ENCODE measurements at places on chromosomes 5 and 9.
A peak's percentile ranks its signal among the peaks of the same experiment; 100 is the strongest.

GRCh38 chr9:83154821-83155220 lies 91.9 kb upstream of the RASEF start:
- DNase-seq, result no peak

DNA sequence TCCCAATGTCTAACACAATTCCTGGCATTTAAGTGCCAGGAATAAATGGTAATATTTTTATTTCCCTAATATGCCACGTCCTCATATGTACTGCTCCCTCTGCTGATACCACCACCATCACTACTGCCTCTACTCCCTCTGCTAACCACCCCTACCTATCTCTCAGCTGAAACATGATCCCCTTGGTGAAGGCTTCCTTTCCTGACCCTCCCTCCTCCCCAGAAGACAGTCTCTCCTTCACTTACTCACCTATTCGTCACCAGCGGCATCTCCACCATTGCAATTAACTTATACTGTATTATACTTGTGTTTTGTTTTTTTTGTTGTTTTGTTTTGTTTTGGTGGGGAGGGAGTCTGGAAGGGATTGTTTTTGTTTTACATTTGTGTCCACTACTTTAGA lies 4.8 kb downstream of the DENND1A start:
- DNase-seq, result no peak

DNA sequence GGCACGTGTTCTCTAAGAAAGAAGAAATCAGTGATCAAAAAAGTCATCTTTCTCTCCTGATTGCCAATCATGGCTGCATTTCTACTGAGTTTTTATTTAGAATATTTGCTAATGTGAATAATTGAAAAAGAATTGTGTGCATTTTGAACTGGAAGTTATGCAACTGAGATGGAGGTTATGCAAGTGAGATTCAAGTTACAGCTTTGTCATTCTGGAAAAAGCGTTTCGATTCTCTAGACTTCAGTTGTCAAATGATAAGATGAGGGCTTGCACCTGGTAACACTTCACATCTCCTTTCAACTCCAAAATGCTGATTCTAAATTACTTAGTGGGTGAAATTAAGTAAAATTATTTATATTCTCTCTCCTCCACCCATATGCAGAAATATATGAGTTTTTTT lies 36.4 kb downstream of the C6 start:
- DNase-seq, result no peak

- DNase-seq, result no peak
Measured at GRCh38 chr5:110561510-110561909, 165.0 kb downstream of the TMEM232 start.

- DNase-seq, result no peak
Measured at GRCh38 chr5:166262395-166262794, 2029.0 kb upstream of the WWC1 start.

- no peak for DNase-seq
Measured at GRCh38 chr9:37197158-37198038, 77.0 kb downstream of the ZCCHC7 start.

GRCh38 chr5:132961887-132962286 lies 1.5 kb downstream of the AFF4 start:
- DNase-seq, result no peak

GRCh38 chr5:41708604-41708940 lies 161.7 kb downstream of the OXCT1 start:
- no peak for DNase-seq

DNA sequence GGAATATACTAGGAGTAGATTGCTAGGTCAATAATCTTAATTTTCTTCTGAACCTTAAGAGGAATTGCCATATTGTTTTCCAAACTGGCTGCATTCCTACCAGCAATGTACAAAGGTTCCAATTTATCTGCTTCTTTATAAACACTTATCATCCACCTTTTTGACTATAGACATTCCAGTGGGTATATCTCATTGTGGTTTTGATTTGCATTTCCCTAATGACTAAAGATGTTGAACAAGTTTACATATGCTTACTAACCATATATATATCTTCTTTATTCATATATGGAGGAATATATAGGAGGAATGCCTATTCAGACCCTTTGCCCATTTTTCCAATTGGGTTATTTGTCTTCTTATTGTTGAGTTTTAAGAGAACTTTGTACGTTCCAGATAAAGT lies 7.6 kb downstream of the DNAJC18 start:
- DNase-seq, result no peak

DNA sequence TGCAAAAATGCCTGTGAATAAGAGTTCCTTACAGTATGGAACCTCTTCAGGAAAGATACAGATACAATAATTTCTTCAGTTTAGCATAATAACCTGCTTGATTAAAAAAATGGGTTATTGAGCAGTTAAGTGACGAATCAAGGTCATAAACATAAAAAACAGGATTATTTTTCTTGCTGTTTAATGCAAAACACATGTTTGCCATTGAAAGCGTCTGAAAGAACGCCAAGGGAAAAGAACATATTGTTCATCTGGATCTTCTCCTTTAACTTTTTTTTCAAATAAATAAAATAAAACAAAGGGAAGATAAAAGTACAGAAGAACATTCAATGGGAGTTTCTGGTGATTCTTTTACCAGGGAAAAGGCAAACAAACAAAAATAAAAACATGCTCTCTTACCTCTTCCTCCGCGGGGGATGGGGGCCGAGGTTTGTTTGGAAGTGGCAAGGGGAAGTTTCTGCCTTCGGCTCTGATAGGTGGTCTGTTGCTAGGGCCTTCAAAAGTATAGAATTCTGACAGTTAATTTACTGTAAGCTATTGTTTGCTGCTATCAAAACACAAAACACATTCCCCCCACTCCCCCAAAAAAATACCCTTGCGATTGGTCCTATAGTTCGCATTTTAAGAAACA lies 20.1 kb downstream of the C5orf58 start:
- DNase-seq, result no peak

- DNase-seq, result no peak
Measured at GRCh38 chr9:86413971-86414880, 60.0 kb upstream of the TUT7 start.

- DNase-seq, result no peak
Measured at GRCh38 chr9:104740621-104741020, 6.9 kb upstream of the NIPSNAP3A start.

DNA sequence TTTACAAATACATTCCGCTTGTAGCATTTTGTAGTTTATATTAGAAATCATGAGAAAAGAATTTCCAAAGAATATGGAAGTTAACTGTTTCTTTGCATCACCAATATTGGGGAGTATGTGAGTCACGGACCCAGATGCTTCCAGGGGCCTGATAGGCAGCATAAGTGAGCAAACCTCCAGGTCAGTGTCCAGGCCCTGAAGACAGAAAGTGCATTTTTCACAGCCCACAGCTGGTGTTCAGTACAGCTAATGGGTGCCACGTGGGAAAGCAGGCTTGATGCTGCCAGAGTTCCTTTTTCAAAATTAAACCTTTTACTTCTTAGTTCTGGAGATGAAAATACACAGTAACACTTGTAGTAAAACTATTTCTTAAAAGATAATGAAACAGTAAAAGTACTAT lies 454.4 kb upstream of the ACTBL2 start:
- DNase-seq, result no peak

- DNase-seq, result no peak
Measured at GRCh38 chr9:98099898-98100297, 19.1 kb downstream of the TRIM14 start.

DNA sequence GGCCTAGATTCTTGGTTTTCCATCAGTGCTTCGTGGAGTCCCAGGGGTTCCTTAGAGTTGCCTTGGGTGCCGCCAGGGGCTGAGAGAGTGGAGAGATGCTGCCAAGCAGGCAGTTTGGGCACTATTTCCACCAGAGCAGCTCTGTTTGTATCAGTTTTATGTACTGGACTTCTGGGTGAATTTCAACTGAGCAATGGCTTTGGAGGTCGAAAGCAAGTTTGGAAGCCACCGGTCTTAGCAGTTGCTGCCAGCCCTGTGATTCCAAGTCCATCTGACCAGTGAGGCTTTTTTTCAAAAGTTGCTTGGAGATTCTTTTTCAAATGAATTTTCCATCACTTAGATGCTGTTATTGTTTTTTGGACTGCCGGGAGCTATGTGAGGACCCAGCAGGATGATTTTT lies 68.5 kb downstream of the ANGPTL2 start:
- DNase-seq, result no peak

DNA sequence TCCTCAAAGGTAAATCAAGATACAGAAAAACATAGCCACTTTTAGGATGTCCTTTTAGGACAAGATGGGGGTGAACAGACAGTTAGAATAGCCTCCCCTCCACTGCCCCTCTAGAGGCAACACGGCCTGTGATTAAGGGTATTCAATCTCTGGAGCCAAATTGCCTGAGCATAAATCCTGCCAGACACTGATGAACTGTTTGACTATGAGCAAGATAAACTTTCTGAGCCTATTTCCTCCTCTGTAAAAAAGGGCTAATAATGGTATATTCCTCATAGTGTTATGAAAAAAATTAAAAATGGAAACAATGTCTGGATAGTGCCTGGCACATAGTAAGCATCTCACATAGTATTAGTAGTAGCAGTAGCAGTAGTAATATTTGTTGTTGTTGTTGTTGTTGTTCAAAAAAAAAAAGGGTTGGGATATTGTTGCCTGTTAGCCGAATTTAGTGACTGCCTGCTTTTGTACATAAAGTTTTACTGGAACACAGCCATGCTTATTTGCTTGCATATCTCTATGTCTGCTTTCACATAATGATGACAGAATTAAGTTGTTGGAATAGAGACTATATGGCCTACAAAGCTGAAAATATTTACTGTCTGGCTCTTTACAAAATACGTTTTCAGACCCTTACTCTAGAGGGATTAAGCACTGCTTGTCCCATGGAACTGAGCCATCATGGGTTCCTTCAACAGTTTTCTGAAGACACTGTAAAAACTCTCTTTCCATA lies 536.3 kb downstream of the TLE4 start:
- DNase-seq, result no peak

DNA sequence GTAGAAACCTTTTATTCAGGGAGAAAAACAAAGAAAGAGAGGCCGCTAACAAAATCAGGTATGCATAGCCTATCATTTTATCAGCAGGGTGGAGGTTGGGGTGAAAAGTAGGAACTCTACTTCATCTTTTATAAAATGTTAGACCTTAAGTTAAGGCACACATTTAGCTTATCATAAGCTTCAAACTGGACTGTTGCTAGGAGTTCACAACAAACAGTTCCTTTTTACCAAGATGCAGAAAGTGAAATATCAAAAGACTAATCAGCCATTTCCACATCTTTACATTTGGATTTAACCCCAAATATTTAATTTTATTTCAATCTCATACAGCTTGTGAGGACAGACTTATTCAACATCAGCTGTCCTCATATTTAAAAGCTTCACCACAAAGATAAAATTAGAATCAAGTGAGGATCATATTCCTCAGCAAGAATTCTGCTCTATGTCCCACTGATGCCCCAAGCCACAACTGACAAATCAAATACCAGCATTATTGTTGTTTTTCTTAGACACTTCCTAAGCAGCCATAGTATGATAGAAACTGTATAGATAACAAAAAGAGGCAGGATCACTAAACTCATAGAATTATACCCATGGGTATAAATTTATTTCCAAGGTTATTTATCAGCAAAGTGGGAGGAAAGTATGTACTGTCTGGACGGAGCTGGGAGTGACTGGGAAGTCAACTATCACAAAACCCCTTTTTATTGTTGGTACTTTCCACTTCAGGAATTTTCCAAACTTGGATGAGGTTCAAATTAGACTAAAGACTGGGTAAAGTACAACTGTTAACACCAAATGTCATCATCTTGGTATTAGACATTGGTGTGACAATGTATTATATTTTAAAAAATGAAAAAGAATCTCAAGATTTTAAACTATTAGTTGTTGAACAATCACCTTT lies 29.9 kb upstream of the MYOT start:
- no peak for DNase-seq

DNA sequence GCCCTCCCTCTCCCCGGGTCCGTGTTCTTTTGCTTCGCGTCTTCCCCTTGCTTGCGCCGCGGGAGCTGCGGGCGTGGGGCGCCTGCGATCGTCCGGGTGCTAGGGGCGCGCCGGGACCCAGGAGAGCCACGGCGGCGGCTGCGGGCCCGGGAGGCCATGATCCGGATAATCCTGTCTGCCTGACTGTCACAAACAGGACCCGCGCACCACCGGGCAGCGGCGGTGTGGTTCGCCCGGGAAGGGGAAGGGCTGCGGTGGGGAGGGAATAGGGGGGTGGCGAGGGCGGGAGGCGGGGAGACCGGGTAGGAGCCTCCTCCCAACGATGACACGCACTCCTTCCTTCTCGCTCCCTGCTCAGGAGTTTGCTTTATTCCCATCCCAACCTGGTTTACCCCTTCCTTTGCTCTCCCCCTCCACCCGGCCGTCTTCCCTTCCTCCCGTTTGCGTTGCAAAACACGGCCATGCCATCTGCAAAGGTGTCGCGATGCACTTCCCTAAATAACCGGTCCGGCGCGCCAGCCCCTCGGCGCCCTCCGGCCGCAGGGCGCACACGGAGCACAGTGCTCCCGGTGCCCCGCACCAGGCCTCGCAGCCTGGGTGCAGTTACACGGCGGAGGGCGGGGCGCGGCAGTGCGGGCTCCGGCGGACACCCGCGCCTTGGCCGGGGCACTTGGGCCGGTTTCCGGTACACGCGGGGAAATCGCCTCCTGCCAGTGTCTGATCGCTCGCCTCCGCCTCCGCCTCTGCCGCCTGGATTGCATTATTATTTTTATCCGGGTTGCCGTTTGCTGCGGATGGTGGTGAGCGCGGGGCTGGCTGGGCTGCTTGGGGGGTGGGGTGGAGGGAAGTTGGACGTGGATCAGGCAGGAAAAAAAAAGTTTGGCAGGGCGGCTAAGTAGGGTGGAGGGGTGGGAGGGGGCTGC lies 1.5 kb downstream of the SMARCA2 start:
- no peak for DNase-seq

GRCh38 chr5:74149395-74149794 lies 491.1 kb downstream of the ENC1 start:
- no peak for DNase-seq

- DNase-seq, result no peak
Measured at GRCh38 chr5:181114844-181115778, 15.9 kb downstream of the OR2V1 start.

DNA sequence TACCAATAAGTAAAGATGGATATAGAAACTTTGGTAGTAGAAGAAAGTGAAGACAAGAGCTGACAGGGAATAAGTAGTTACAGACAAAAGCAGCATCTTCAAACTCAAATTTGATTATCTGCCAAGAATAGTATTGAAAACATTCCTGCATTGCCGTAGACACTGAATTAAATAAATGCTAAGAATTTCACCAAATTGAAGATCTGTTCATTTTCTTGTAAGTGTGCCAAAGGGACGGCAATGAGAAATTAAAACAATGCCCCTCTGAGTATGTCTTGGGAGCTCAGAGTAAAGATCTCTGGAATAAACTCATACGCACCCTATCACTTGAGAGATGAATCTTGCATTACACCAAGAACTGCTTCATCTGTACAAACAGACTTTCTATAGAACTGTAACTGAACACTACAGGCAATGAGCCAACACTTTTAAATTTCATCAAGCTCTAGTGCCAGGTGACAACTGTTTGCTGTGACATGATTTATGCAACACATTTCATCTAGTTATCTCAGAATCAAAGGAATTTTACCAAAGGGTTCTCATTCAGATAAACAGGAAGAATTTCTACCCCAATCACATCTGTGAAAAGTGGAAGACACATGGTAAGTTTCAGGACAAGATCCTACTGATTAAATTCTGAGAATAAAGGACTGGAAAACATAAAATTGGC lies 66.9 kb downstream of the RFX3 start:
- peak; percentile 29 for DNase-seq

GRCh38 chr9:73183917-73184861 lies 32.5 kb downstream of the ANXA1 start:
- no peak for DNase-seq

All from NCI-H1436 treated with DMSO at 0.1 percent for 48 hours (cell line).